ENCODE measurements at places on chromosomes 7 and 10.

DNA sequence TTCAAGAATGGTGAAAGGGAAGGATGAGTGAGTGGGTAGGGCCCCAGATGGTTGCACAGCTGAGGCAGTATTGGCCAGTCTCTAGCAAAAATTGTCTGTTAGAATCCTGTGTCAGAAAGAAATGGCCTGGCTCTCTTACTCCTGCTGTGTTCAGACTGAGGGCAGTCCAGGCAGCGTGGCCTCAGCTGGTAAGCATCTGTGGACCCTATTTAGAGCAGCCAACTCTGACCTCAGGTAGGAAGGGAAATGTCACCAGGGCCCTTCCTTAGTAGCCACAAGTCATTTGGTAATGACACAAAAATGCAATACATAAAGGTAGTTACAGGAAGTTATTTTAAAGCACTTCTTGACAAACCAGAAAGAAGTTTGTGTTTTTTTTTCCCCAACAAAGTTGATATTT, 1194.7 kb downstream of the CNTNAP2 start:
- DNase-seq: no peak

- no peak for DNase-seq
These were observed 19.7 kb downstream of the TRUB1 start for GRCh38 chr10:114957673-114958072.

- DNase-seq: no peak
These were observed 1.5 kb downstream of the GIMAP1 start for GRCh38 chr7:150717814-150718420.

DNA sequence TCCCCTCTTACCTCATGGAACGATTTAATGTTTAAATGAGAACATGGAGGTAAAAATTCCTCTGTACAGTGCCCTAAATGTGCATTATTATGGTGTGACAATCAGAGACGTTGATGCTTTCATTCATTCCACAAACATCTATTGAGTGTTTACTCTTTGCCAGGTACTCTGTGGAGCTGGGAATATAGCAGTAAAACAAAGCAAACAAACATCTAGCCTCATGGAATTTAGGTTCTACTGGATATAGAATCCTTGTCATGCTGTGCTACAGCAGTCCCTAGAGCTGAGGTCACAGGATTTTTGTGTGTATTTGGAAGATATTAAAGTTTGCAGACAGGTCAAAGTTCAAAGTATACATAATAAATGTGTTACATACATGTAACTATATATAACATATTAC, 140.7 kb downstream of the CUBN start:
- no peak for DNase-seq

DNA sequence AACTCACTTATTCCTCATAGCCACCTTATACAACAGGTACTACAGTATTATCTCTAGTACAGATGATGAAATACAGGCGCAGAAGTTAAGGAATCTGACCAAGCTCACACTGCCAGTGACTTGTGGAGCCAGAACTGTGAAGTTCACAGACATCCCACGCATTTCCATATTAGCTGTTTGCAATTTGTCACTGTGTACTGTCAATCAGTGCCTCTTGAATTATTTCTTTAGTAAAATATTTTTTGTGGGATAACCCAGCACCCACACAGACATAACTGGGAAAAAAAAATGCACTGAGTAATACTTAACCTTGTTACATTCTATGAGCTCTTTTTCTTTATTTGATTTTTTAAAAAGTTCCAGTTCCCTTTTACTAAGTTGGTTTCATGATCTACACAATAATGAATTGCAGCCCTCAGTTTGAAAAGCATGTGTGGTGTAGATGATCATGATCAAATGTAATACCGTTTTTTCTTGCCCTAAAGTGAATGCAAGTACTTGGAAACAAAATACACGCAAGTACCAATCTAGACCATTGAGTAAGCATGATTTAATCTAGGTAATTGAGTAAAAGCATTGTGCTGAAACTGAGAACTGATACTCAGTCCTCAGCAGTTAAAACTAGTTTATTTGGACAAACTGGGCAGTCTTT, 14.1 kb downstream of the CUL1 start:
- no peak for DNase-seq

DNA sequence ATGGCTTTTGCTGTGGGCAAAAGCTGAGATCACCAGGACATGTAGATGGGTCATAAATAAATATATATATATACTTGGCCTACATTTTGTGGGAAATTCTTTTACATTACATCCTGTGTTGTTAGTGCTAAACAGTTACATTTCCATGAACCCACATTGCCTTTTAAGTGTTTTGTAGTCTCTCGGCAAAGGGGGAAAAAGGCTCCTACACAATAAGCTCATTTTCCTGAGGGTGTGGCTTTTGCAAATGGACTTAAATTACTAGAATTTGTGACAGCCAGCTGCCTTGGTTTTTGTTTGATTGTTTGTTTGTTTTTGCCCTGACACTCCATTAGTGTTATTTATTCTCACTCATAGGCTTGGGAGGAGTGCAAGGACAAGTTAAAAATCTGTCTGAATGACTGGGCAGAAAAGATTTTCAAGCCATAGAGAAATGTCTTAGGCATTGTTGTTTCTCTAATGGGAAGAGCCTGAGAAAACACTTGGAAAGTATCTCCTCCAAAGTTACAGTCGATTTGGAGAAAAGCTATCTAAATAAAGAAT, 128.8 kb downstream of the DGKB start:
- no peak for DNase-seq

DNA sequence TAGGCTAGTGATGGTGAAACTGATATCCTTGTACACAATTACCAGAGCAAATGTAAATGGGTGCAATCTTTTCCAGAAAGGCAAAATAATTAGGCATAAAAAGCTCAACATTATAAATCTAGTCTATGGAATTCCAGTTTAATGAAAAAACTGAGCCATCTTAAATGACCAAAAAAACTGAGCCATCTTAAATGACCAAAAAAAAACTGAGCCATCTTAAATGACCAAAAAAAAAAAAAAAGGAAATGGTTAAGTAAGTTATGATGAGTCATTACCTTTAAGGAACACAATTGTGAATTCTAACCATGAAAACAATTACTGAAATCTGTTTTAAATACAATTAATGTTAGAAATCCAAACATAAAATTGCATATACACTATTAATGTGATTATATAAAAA, 25.3 kb downstream of the USP6NL start:
- no peak for DNase-seq

DNA sequence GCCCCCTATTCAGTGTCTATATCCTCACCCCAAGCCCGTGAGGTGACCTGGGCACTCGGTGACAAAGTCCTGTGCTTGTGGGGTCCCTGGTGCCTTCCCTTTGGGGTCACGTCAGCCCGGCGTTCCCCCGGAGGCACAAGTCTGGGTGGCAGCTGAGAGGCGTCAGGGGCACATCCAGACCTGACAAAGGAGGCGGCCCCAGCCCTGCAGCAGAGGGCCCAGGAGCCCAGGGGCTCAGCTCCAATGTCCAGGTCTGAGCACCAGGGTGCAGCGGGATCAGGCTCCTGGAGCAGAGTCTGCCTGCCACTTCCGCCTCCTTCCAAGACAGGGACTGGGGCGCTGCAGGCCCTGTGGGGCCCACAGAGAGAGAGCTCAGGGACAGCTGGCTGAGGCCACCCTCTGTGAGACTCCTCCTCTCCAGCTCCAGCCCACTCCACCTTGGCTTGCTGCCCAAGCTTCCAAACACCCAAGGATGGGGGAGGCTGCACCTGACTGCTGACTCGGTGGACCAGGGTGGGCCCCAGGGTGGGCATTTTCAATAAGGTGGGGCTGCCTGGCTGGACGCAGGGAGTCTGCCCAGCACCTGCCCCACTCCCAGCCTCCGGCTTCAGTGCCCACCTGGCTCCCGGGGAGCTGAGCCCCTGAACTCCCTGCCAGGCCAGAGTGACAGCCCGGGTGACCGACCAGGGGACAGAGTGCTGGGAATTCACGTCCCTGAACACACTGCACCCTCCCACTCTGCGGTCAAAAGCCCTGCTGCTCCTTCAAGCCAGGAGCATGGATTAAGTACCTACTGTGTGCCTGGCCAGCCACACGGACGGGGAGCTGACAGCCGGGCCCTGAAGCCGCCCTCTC, 1.0 kb upstream of the KNDC1 start:
- DNase-seq: peak; percentile 35

DNA sequence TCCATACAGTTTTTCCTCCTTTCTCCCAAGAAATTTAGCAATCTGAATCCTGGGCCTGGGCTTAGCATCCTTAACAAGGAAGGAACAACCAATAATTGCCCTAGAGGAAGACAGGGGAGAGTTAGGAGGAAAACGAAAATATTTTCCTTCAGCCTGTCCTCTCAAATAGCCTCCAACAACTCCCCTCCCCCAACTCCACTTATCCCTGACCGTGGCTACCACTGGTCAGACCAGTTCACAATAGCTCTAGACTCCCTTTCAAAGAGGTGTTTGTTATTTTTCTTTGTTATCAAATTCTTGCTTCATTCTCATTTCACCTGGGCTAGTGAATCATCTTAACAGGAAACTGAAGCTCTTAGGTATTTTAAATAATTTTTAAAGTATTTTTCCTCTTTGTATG, 114.1 kb downstream of the CPED1 start:
- no peak for DNase-seq

DNA sequence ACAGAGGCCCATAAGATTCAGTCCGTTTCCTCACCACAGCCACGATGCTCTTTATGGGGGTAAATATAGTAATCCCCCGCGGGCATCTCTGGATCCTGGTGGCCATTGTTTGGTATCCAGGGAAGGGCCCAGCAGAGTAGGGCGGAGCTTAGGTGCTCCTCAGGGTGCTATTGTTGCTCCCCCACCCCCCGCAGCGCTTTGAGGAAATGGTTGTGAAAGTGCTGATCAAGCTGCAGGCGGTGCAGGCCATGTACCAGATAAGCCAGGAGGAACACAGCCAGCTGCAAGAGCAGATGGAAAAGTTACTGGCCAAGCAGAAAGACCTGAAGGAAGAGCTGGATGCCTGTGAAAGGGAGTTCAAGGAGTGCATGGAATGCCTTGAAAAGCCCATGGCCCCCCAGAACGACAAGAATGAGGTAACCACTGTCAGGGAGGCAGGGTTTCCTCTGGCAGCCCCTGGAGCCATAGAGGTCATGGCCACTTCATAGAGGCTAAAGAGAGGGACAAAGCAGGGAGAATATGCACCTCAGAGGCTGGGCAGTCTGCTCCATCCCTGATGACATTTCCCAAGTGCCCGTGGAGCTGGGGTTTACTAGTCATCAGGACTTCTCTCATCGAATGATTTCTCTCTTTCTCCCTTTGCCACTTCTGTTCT, 17.6 kb upstream of the FLNC start:
- no peak for DNase-seq

DNA sequence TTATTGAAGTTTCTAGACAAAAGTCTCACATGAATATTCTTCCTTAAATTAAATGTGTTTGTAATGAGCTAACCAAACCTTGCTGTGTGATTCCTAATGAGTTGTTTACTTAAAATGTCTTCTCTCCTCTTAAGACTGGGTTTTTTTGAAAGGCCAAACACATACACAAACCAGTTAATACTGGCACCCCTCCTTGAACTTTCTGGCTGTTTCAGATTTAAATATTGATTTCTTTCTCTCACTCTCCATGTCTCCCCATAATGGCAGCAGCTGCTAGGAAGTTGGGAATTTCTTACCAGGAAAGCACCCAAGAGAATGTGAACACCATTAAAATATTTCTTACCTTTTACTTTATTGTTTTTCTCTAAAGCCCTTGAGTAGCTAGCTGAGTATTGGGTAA, 11.4 kb upstream of the PTN start:
- no peak for DNase-seq

DNA sequence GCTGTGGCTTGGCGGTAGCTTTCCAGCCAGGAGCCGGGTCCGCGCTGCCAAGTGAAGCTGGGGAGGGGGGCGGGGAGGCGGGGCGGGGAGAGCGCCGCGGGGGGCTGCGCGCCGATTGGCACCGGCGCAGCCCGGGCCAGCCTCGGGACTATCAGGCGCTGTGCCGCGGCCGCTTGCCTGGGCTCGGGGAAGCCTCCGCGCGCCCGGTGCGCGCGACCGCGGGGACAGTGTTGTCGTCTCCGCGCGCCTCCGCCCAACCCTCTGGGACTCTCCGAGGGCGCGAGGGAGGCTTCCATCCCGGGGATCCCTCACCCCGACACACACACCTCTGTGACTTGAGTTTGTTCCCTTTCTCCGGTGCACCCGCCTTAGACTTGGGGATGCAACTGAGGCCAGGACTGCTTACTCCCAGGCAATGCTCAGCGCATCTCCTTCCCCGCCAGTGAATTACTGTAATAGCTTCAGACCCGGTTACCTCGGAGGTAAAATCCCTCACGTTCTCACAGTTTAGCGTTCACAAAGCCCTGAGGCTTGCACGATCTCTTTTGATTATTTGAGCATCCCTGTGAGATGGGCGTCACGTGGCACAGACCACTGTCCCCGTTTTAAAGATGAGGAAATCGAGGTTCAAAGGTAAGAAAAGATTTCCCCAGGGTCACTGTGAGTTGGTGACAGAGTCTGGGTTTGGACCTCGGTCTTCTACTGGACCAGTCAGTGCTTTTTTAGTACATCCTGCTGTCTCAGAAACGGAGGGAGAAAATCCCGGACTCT, at the start of gene NKX1-2:
Gene NKX1-2, minus strand, starts transcription at position 24 of the 771 bp plus-strand sequence. CDS start 92 bp downstream, outside the sequence.
- peak; percentile 73 for DNase-seq

All from nephron progenitor cell (in vitro differentiated cells).